ENCODE measurements at places on chromosomes 3 and 15.

DNA sequence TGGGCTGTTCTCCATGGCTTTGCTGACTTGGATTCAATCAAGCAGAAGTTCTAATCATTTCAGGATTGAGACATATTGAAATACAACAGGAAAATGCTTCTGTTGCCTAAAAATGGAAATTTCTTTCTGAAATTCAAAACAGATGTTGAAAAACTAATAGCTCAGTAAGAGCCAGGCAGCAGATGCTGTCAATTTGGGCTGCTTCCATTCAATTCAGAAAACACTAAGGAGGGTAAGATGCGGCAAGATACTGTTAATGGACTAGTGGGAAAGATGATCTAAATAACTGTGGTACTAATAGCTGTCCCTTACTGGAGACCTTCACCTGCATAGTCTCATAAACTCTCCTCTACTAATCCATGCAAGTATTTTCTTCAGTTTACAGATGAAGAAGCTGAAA lies 53.5 kb downstream of the DGKG start:
- DNase-seq: no peak

- DNase-seq: no peak
Measured at GRCh38 chr3:195040773-195041520, 230.0 kb downstream of the XXYLT1 start.

DNA sequence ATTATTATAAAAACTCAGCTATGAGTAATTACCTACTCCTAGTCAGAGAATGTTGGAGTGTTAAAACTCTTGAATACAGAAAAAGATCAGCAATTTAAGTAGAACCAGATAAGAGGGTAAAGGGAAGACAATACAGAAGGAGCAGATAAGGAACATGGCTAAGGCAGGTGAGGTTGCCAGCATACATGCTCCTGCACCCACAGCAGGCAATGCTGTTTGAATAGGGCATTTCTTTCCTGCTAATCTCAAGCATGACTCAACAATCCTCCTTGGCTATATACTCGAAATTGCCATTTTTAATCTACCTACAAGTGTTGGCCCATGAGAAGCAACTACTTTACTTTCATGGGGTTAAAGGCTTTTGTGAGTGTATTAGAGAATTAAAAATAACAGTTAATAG lies 494.5 kb downstream of the DIPK2A start:
- no peak for DNase-seq

DNA sequence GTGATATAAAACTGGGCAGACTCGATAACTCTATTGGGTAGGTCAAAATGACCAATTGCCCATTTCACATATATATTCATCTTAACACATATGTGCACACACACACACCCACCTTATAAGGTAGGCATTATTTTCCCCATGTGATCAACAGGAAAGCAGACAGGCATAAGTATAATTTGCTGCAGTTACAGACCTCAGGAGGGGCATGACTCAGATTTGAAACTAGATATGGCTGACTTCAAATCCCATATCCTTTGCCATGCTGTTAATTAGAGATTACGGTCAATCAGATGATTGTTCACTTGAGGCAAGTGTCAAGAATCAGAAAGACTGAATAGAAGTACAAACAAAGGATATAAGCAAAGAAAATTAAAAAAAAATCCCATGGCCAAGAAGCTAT lies 910.6 kb downstream of the NTRK3 start:
- no peak for DNase-seq

GRCh38 chr3:66182246-66182645 lies 38.6 kb upstream of the SLC25A26 start:
- no peak for DNase-seq

DNA sequence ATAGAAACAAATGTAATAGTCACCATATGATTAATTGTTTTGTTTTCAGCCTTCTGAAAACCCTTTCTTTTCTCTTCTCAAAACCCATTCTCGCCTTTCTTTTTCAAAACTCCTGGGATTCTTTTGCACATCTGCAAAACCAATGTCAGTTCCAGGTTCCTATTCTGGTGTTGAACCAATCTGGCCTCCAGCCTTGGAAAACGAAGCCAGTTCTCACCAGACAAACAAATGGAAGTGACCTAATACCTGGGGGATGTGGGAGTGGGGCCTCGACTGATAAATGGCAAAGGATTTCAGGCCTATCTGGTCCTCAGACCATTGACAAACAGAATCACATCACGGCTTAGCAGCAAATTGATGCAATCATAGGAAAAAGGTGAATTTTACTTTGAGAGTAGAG lies 73.0 kb downstream of the COL8A1 start:
- no peak for DNase-seq

GRCh38 chr3:128188326-128188725 lies 35.0 kb downstream of the EEFSEC start:
- DNase-seq: no peak

- DNase-seq: no peak
Measured at GRCh38 chr15:71806452-71806931, 3.9 kb upstream of the NR2E3 start.

- peak; percentile 21 for DNase-seq
Measured at GRCh38 chr3:160941885-160942494, 163.2 kb downstream of the B3GALNT1 start.

- DNase-seq: no peak
Measured at GRCh38 chr15:69869881-69870505, 227.7 kb downstream of the TLE3 start.

All from activated CD8-positive, alpha-beta memory T cell treated with anti-CD3 and anti-CD28 coated beads for 1 hour (primary cell).